ENCODE measurements at places on chromosomes 11 and 22.

GRCh38 chr22:20573176-20573832, 65.9 kb downstream of the MED15 start:
- no peak for DNase-seq

DNA sequence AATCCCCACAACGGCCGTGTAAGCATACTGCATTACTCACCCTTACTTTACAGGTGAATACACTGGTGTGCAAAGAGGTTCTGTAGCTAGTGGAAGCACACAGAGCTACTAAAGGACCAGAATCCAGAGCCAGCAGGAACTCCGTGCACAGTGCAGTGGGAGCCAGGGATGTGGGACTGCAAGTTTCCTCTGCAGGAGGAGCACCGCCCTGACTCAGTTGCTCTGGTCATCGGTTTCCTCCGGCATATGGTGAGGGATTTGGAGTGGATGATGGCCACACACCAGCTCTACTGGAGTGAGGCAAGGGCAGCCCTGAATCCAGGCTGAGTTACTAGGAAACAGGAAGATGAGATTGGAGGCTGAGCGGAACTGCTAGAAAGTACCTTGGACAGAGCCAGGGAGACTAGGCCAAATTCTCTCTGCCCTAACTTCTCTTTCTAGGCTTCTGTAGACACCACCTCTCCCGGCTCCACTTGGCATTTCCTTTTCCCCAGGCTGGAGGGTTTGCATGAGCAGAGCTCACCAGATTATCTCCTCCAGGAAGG, 18.2 kb upstream of the C22orf42 start:
- DNase-seq = no peak

- DNase-seq = no peak
Observed at GRCh38 chr11:14418801-14419417, 59.9 kb upstream of the RRAS2 start.

- DNase-seq = no peak
Observed at GRCh38 chr11:6357222-6357621, 33.1 kb upstream of the SMPD1 start.

- no peak for DNase-seq
Observed at GRCh38 chr22:37141971-37142370, 7.7 kb downstream of the IL2RB start.

- DNase-seq = no peak
Observed at GRCh38 chr22:23692598-23693291, 1.9 kb downstream of the RGL4 start.

- DNase-seq = no peak
Observed at GRCh38 chr11:115300660-115301428, 203.4 kb downstream of the CADM1 start.

- no peak for DNase-seq
Observed at GRCh38 chr11:64876835-64877341, 1.5 kb downstream of the EHD1 start.

GRCh38 chr22:30500628-30501027, 4.9 kb downstream of the SEC14L4 start:
- no peak for DNase-seq

- no peak for DNase-seq
Observed at GRCh38 chr11:24683583-24683982, 186.7 kb downstream of the LUZP2 start.

- DNase-seq = peak; percentile 83
Observed at GRCh38 chr11:99268886-99269285, 248.1 kb downstream of the CNTN5 start.

GRCh38 chr11:78432058-78432515, 14.5 kb upstream of the GAB2 start:
- no peak for DNase-seq

GRCh38 chr11:44178381-44178780, 82.9 kb downstream of the EXT2 start:
- no peak for DNase-seq

DNA sequence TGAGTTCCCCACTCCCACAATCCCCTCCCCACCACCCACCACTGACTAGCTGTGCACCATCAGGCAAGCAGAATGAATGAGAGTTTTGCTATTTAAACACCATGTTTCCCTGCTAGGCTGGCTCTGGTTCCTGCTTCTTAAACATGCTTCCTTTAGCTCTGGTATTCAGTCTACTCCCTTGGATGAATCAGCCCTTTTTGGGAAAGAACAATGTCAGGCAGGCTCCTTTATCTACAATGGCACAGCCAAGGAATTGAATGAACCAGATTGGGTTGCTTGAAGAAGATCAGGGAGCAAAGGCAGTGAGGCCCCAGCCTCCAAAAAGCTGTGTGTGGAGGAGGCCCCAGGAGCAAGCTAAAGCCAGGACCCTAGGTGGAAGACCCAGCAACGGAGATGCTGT, 92.9 kb upstream of the ISX start:
- peak; percentile 64 for DNase-seq

DNA sequence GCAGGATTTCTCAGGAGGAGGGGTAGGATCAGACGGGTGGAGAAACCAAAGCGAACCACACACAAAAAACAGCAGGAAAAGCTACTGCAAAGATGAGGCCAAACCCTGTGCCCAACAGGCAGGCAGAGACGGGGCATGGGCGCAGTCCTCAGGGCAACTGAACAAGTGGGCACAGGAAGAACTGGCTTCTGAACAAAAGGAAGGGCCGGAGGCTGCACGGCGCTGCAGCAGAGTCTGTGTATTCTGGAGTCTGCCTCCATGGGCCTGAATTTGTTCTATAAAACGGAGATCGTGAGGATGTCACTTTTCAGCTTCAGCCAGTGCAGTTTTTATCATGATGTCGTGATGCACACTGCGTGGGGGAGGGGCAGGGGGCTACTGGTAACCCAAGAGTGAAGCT, 1026.0 kb downstream of the TBC1D22A start:
- DNase-seq = no peak

DNA sequence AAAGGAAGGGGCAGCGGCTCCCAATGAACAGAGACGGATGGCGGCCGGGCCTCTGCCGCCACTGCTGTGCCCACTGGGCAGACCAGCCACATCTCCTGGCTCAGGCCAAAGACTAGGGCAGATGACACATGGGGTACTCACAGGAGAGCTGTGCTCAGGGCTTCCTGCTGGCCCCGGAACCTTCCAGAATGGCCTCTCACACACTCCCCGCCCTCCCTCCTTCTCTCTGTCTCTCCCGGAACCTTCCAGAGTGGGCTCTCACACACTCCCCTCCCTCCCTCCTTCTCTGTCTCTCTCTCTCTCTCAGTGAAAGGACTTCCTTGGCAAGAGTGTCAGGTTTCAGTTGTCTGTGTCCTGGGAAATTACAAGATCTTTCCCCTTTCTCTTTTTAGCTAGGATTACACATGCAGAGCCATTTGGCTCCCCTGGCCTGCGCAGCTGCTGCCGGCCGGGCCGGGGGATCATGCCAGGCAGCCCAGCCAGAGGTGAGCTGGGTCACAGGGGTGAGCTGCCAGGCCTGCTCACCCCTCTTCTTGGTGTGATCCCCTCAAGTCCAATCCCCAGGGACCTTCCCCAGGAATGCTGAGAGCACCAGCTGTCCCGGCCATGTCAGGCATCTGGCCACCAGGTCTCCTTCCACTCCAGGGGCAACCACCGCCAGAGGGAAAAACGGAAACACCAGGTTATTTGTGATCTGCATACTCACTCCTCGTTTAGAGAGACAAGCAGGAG, 45.3 kb upstream of the ADA2 start:
- peak; percentile 56 for DNase-seq

DNA sequence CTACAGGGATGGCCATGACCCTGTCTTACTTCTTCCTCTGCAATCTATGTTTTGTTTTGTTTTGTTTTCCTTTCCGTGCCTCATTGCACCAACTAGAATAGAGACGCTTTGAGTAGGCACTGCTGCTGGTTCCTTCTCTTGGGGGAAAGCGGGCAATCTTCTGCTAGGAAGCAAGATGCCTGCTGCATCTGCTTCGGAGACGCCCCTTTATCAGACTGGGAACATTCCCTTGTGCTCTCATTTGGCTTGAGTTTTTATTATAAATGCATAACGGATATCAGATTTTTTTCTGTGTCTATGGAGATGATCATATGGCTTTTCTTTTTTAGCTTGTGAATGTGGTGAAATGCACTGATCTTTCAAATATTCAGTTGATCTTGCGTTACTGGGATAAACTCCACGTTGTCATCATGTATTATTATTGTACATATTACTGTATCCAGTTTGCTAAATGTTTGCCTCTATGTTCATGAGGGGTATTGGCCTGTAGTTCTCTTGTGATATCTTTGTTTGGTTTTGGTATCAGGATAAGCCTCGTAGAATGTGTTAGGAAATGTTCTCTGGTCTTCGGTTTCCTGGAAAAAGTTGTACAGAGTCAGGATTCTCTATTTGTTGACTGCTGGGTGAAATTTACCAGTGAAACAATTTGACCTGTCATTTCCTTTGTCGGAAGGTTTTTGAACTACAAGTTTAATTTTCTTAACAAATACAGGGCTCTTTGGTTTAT, 23.4 kb upstream of the KRTAP5-6 start:
- no peak for DNase-seq

- DNase-seq = no peak
Observed at GRCh38 chr11:131746201-131746600, 375.8 kb downstream of the NTM start.

DNA sequence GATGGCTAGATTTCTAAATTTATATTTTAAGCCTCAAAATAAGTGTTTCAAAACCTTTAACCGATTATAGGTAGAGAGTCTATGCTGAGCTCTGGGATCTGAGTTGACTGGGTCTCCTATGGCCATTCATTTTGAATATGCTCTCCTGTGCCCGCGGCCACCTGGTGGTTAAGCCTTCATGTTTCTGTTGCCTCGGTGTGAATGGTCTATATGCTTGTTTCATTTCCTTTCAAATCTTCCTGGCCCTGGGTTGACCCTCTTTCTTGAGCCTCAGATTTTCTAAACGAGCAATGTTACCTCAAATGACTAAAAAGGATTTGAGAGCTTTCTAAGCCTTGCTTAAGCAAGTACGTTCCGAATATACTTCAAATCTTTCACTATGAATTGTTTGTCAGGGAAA, 789.4 kb upstream of the KIRREL3 start:
- peak; percentile 83 for DNase-seq

DNA sequence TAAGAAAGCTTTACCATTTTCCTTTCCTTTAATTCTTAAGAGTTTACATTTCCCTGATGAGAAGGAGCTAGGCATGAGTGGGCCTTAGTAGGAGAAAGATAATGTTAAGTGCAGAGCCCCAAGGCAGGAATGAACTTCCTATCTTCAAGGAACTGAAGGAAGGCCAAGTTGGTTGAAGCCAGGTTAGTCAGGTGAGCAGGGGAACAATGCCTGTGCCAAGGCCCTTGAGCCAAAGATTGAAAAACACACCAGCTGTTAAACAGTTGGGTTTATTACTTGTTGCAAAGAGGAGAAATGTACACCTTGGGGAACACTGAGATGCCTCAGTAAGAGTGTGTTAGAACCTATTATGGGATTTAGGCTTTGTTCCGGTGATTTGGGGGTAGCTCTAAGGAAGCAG, 10.0 kb downstream of the CNTF start:
- DNase-seq = no peak

GRCh38 chr11:84607975-84608836, 1018.9 kb downstream of the DLG2 start:
- DNase-seq = no peak

DNA sequence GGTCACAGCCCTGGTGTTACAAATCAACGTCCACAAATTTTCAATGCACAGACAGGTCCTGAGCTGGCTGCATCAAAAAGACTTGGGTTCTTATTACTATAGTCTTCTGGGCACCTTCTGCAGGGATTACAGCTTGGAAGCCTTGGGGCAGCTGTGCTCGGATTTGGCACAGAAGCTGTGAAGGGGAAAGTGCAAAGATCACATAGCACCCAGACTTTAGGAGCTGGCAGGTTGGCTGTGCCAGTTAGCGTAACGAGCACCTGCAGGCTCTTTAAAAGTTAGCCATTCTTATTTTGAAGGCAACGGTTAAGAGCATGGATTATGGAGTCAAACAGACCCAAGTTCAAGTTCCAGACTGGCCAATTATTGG, 100.4 kb downstream of the ARL14EP start:
- DNase-seq = no peak

DNA sequence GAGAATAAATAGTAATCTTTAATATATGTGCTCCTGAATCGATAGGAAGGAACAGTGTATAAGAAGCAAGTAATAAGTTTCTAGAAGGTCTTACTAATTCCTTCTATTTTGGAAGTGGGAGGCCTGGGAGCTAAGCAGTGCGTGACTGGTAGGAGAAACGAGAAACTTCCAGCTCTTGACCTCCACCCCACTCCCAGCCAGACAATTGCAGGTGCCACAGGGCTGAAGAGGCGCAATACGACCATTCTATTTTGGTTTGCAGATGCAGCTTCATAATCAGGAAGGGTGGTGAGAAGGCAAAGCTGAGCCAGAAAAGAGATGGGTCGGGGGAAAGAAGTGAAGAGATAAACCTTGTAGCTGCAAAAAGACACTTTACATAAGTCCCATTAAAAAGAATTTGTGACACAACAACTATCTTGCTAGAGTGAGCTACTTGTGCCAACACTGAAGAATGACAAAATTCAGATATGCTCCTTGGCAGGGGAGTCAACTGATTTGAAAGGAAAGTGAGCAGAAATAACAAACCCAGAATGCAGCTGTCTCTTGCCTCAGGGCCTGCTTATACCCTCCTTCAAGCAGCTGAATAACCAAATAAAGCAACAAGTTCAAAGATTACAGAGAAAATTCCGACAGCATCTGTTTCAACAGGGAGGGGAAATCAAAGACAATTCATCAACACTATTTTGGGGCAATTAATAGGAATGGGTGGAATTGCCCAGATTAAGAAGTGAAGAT, 35.1 kb downstream of the GRIA4 start:
- DNase-seq = no peak

Data from brain (organoid and tissue), 16 donors.